ENCODE measurements at places on chromosomes 6 and 20.

- DNase-seq, result no peak
These were observed 10.3 kb downstream of the CEP85L start for GRCh38 chr6:118641042-118641441.

- no peak for DNase-seq
These were observed 41.3 kb upstream of the ZMYND8 start for GRCh38 chr20:47397652-47398301.

DNA sequence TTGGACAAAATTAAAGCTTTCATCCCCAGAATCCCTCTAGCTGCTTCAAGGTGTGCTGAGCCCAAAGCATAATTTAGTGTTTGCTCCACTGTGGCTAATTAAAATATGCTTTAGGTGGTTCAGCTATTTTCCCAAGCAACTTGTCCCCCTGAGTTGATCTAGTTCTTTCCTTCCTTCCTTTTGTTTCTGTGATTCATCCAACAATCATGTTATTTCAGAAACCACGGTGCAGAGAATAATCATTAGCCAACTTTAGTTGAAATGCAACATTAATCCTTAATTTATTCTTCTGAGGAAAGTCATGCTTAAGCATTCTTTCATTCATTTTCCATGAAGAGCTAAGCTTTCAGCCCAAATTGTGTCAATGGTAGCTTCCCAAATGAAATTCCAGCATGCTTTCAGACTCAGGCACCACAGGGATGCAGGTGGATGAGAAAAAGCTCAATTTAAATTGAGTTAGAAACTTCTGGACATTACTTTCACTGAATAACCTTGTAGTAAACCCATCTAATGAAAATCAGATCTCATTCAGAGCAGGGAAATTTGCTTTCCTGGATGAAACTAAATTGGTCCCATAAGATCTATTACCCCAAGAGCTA is 209.0 kb upstream of the NT5E start:
- no peak for DNase-seq

DNA sequence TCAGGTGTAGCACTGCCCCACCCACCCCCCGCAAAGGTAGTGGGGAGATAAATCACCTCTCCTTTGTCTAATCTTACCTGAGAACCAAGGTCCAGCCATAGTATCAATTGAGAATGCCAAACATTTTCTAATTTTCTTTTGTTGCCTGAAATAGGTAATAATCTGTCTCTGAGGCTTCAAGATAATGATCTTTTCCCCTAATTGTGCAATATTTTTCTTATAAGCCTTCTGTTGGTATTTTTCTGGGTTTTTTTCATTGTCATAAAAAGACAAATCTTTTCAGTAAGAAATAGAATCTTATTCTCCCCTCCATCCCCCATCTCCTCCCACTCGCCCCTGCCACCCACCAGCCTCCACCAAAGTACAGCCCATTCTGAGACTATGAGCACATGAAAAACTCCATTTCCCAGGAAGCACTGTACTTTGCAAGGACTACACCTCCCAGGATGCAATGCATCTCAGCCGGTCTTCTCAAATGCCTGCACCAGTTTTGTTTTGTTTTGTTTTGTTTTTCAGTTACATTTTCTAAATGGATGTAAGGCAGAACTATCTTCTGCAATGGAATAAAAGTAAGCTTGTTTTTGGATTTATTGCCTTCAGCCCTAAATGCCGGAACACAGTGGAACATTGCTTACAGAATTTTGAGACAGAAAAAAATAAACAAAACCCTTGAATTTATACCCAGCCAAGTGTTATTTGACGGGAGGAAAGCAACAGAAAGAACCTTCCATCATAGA is 268.0 kb downstream of the TFAP2A start:
- peak; percentile 24 for DNase-seq

DNA sequence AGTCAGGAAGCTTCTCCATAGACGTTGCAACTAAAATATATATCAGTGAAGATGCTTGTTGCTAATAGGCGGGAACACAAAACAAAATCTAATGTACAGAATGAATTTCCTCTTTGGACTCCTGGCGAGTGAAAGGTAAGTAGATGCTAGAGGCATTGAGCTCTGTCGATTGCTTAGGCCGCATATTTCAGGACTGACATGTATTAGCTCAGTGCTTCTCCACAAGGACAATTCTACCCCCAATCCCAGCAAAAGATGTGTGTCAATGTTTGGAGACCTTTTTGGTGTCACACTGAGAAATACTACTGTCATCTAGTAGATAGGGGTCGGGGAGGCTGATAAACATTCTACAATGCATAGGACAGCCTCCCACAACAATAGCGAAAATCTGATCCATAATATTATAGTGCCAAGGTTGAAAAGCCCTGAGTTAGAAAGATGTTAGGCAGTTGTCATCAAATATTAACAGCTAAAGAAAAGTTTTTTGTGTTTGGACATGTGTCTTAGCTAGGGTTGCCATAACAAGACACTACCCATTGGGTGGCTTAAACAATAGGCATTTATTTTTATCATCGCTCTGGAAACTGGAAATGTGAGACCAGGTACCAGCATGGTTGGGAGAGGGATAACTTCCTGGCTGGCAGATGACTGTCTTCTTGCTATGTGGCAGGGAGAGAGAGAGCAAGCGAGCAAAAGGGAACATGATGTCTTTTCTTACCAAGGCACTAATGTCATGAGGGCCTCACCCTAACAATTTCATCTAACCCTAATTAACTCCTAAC is 48.0 kb upstream of the BCAS1 start:
- no peak for DNase-seq

DNA sequence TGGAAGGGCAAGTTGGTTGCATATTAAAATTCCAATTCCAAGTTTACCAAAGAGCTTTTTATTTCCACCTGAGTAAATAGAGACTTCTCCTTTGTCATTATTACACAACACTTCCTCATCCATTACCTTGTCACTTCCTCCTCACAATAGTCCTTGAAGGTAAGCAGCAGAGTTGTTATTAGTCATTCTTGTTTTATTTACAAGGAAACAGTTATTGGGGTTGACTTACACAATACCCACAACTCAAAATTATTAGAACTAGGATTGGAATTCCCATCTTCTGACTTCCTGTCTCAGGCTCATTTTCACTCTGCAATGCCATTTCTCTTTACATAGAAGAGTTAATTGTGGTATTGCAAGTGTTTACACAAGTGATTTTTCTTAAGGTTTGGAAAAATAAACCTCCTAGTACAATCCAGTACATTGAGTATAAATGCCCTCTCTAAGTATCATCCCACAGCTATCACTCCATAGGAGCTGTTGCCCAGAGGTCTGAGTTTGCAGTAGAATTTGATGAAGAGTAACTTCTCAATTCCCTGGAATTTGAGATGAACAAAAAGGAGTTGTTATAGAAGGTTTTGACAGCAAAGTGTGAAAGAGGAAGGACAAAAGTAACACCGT is 28.9 kb upstream of the MTRF1L start:
- DNase-seq, result no peak

DNA sequence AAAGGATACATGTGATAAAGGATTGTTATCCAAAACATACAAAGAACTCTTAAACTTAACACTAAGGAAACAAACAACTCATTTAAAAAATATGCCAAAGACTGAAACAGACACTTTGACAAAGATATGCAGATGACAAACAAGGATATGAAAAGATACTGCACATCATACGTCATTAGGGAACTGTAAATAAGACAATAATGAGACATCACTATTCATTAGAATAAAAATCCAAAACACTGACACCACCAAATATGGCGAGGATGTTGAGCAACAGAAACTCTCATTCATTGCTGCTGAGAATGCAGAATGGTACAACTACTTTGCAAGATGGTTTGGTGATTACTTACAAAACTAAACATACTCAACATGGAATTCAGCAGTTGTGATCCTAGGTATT is 156.5 kb upstream of the FOXA2 start:
- DNase-seq, result no peak

DNA sequence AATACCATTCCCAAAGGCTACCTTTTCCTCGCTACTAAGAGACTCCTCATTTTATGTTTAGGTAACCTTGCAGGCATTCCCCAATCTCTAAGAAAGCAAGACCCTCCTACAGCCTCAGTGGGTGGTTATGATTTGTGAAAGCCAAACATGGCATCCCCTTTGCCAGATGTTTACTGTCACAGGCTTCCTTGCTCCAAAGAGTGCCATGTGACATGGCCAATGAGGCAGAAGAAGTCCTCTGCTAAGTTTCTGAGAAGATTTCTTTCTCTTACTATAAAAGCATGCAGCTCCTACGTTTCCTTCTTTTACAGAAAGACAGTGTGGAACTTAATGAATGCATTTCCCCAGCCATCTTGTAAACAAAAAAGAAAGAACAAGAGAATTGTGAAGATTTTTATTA is 688.2 kb downstream of the TBC1D32 start:
- no peak for DNase-seq

- no peak for DNase-seq
These were observed 587 bp downstream of the IP6K3 start for GRCh38 chr6:33746036-33746600.

DNA sequence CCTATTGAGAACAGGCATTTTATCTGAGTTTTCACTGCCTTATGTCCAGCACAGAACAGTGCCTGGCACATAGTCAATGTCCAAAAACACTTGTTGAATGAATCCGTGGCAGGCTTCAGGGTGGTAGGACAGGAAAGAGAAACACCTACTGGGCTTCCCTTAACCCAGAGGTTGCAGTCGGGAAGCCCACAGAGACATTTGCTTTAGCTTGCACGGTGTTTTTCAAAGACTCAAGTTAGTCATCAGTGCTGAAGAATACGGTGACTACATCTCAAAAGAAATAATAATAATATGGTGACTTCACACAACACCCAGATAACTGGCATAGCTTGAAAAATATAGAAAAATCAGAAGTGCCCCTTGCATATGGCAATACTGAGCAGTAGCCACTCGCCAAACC is 160.4 kb downstream of the CD83 start:
- DNase-seq, result no peak

DNA sequence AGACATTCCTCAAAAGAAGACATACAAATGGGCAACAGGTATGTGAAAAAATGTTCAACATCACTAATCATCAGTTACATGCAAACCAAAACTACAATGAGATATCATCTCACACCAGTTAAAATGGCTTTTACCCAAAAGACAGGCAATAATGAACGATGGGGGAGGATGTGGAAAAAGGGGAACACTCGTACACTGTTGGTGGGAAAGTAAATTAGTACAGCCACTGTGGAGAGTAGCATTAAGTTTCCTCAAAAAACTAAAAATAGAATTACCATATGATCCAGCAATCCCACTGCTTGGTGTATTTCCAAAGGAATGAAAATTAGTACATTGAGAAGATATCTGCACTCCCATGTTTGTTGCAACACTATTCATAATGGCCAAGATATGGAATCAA is 8.6 kb upstream of the TMEM170B start:
- no peak for DNase-seq

GRCh38 chr6:82045965-82046756 is 201.4 kb downstream of the IBTK start:
- no peak for DNase-seq

DNA sequence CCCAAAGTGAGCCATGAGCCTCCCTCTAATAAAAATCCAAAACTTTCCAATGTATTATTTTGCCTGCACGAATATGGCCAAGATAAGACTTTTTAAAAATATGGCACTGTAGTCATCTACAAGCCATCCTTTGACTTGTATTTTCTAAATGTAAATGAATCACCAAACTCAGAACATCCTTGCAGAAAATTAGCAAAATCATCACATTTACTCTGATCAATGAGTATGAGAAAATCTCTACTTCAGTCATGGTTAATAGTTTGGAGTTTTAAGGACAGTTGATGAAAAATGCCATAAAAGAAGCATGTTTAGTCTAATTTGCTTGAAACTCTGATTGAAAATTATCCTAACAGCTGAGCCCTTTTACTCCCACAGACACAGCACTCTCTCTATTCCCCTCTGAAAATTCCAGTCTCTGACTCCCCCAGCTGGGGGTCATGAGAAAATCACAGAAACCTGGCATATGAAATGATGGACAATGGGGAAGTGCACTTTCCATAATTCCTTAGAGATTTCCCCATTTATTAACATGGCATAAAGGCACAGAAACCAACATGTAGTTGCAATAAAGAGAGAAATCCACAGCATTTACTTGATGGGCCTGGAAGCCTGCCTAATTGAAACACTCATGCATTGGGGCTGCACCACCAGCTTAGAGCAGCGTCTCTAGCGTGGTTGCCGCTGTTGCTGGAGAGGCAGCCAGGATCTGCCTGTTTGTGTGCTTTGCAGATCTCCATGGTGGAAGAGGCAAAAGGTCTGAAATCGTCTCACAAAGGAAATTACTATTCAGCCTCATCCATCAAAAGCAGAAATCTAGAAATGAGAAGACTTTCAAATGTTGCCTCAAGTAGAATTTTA is 214.0 kb downstream of the WDR27 start:
- no peak for DNase-seq

- DNase-seq, result no peak
These were observed 1.6 kb downstream of the PGBD1 start for GRCh38 chr6:28282926-28283325.

DNA sequence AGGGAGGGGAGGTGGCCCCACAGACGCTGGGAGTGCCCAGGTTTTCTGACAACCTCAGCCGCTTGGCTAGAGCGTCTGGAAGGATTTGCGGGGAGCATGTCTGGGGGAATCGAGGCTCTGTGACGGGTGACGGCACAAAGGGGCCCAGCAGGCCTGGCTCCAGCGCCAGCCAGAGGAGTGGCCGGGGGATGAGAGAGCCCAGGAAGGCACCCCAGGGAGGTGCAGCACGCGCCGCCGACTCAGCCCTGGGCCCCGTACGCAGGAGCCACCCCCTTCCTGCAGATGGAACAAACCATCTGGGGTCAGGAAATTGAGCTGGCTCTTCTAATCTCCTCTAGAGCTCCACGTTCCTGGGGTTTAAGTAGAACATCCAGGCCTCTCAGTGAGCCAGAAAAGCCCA is 5.9 kb upstream of the SLCO4A1 start:
- no peak for DNase-seq

GRCh38 chr20:59938221-59938620 is 1.9 kb downstream of the PPP1R3D start:
- DNase-seq, result no peak

DNA sequence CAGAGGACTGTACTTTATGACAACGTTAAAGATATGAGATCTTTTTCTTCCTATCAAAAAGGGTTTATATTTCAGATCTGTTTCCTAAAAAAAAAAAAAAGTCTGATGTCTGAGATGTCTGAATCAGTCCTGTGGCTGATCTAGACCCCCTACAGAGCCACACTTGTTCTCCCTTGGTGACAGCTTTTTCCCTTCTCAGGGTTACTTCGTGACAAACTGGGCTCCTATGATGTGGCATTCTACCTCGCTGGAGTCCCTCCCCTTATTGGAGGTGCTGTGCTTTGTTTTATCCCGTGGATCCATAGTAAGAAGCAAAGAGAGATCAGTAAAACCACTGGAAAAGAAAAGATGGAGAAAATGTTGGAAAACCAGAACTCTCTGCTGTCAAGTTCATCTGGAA is 134.5 kb downstream of the SLC16A10 start:
- no peak for DNase-seq

GRCh38 chr20:41183391-41183790 is 46.0 kb downstream of the PLCG1 start:
- no peak for DNase-seq

GRCh38 chr6:156319707-156320106 is 457.5 kb upstream of the ARID1B start:
- no peak for DNase-seq

GRCh38 chr6:5670381-5670780 is 336.3 kb downstream of the NRN1 start:
- no peak for DNase-seq

- no peak for DNase-seq
These were observed 34.2 kb downstream of the PPP1R3G start for GRCh38 chr6:5119090-5119951.

GRCh38 chr6:93394471-93394870 is 24.9 kb downstream of the EPHA7 start:
- peak; percentile 56 for DNase-seq

- peak; percentile 39 for DNase-seq
These were observed 97.9 kb downstream of the SOD2 start for GRCh38 chr6:159595173-159595572.

GRCh38 chr6:18221288-18221615 is 43.1 kb downstream of the DEK start:
- no peak for DNase-seq

All from cerebellar cortex (tissue), 1 donor.